Smooth muscle cell of trachea (primary cell): ENCODE measurements at places on chromosomes 1 and 21. TPM values are rescaled to one million over a fixed set of nuclear protein-coding genes. Genes with fewer than 3 reads are reported as not detected.

The SLC2A1 gene
- total RNA-seq: 50.8 and 114 TPM in 2 replicates

The MROH7 gene
- under 0.01 and 0.50 TPM in 2 replicates for total RNA-seq

The SLC16A4 gene
- total RNA-seq: 44.7 and 53.7 TPM in 2 replicates

The SLC45A1 gene
- total RNA-seq: 1.2 and 4.8 TPM in 2 replicates

The COL16A1 gene
- 80.1 and 116 TPM in 2 replicates for total RNA-seq

The TSPAN2 gene
- total RNA-seq: not detected in 2 replicates
